ENCODE measurements at places on chromosomes 7 and 10.

GRCh38 chr10:14532473-14533251, 201.9 kb upstream of the FRMD4A start:
- DNase-seq = peak; percentile 68

GRCh38 chr10:79084012-79084971, 15.5 kb downstream of the ZMIZ1 start:
- DNase-seq = peak; percentile 85

DNA sequence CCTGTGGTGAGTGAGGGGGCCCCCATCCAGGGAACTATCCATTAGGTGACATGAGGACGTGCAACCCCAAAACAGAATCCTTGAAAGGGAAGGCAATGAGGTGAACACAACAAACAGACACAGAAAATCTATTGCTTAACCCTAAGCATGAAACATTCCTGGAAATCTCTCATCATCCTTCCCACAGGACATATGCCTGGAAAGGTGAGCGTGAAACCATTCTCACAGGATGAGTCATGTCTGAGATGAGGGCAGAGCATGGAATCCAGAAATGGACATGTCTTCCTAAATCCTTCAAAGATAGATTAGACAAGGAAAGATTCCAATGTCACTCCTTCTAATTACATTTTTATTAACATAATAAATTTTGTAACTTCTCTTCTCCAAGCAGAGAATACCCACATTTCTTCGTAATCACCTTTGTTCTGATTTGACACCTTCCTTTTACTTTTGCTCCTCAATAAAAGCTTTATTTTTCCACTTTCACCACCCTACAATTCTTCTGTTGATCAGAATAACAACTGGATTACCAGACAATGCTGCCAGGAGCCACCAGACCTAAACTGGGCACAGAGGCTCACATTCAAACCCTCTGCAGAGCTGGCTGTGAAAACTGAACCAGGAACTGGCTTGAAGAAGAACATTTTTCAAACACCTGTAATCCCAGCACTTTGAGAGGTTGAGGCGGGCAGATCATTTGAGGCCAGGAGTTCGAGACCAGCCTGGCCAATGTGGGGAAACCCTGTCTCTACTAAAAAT, 67.2 kb downstream of the COBL start:
- no peak for DNase-seq

GRCh38 chr7:20193242-20193777, 23.9 kb downstream of the MACC1 start:
- no peak for DNase-seq

GRCh38 chr10:133160826-133161471, 930 bp downstream of the KNDC1 start:
- DNase-seq = no peak

All from EL (cell line).